ENCODE measurements at places on chromosomes 5 and 9.

DNA sequence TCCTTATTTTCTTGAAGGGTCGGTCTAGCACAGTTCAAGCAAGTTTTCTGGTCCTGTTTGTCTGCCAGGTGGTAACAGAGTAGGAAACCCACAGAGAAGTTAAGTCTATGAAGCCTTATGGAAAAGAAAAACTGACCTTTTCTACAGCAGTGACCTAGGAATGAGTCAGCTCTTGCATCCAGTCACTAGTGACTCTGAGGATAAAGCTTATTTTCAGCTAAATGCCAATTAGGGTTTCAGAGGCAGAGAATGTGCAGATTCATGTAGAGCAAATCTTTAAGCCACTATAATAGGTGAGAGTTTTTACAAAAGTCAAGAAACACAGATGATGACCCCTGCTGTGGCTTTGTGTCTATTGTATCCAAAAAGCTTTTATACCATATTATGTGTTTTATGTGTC lies 100.7 kb downstream of the CWC27 start:
- DNase-seq, result no peak

DNA sequence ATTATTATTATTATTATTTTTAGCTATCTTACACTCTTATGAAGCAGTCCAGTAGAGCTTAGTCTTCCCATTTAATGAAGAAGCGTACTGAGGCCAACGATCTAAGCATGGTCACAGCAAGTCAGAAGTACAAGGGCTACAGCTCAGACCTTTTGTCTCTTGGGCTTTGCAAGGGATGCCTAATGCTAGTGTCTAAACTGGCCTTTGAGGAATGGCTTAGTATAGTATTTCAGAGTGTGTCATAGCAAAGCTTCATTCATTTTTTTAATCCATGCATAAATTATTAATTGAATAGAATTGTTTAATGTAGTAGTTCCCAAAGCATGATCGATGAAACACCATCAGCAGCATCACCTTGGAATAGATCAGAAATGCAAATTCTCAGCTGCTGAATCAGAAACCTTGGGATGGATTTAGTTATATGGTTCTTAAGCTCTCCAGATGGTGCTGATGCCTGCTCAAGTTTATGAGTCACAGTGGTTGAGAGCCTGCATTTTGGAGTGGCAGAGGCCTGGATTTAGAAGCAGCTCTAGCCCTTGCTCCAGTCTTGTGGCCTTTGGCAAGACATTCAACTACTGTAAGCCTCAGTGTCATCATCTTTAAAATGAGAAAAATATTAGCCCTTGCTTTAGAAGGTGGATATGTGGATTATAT lies 6.1 kb downstream of the IL12B start:
- no peak for DNase-seq

DNA sequence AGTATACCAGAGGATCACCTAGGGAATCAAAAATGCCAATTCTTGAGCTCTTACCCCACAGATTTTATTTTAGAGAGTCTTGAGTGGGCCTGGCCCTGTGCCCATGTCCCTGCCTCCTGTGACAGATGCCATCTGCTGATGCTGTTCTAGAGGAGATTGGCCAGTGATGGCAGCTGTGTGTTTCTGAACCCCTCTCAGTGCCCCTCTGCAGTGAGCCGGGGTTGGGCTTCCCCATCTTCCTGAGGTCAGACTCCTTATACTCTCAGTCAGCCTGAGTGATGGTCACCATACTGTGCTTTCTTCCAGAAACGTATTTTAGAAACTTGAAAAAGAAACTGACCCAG lies 6.1 kb downstream of the PTCD2 start:
- no peak for DNase-seq

GRCh38 chr9:131833906-131834305 lies 94.0 kb upstream of the RAPGEF1 start:
- no peak for DNase-seq

DNA sequence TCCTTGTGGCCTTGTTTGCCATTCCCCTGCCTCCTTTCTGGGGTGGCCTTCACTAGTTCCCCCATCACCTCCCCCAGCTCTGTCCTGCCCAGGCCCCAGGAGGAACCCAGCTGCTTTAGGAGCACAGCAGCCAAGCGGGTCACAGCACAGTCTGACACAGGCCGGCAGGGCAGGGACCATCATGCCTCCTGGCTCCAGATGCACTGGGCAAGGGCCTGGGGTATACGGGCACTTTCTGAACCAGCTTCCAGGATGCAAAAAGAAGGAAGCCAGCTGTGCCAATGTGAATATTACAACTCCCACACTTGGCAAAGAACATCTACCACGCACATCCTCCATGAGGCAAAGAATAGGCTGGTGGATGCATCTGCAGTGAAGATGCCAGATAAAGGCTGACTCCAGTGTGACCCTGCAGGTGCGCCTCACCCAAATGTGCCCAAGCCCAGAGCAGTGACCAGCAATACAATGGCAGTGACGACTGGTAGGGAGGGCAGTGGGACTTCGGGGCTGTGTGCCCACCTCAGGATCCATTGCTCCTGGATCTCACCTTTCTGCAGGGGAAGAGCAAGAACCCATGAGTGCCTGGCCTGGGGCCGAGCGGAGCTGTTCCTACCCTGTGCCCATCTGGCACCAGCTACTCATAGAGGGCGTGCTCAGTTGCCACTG lies 6.3 kb upstream of the IL3 start:
- peak; percentile 11 for DNase-seq

DNA sequence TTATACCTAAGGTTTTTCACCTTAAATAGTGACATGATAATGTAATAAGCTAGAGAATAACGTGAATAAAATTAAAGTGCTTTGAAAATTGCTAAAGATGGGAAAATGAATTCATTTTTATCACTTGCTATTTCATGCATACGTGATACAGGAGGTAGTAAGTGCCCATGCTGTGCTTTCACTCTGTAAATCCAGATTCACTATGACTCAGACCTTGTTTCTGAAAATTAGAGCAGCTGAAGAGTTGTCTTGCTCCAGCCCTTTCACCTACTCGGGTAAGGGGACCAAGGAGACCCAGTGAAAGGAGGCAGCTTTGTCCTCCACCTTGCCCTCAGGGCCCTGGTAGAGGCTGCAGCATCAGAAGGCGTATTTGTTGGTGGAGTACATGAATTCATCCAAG lies 87.9 kb downstream of the ANKH start:
- DNase-seq, result no peak

DNA sequence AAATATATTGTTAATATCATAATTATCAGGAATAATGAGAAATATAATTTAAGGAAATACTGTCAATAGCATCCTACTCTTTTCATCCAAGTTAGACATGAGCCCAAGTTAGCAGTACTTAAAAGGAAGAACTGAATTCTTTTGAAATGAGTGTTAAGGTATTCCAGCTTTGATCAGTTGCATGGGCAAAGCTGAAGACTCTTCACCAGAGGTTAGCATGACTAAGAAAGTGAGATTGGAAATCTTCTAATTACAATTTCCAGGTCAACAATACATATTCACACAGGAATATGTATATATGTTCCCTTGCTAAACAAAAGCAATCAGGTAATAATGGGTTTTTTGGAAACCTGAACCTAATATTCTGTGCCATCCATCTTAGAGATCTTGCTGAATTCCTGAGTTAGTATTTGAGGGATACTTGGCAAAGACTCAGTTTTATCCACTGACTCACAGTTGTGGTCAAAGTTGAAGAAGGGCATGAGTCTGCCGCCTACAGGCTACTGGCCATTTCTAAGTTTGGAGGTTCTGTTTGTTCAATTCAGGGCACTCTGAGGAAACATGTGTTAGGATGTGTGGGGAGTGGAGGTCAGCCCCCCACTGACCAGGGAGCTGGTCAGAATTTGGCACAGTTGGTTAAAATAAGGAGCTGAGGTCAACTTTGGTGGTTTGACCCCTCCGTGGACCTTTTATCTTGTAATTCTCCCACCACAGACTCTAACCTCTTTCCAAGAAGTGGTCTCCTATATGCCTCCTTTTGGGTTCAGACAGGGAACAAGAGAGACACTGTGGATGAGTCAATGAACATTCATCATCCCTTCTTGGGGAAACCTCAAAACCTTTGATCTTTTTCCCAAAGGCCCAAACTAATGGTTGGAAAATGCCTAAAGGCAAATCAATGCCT lies 118.3 kb downstream of the PIK3R1 start:
- DNase-seq, result no peak

DNA sequence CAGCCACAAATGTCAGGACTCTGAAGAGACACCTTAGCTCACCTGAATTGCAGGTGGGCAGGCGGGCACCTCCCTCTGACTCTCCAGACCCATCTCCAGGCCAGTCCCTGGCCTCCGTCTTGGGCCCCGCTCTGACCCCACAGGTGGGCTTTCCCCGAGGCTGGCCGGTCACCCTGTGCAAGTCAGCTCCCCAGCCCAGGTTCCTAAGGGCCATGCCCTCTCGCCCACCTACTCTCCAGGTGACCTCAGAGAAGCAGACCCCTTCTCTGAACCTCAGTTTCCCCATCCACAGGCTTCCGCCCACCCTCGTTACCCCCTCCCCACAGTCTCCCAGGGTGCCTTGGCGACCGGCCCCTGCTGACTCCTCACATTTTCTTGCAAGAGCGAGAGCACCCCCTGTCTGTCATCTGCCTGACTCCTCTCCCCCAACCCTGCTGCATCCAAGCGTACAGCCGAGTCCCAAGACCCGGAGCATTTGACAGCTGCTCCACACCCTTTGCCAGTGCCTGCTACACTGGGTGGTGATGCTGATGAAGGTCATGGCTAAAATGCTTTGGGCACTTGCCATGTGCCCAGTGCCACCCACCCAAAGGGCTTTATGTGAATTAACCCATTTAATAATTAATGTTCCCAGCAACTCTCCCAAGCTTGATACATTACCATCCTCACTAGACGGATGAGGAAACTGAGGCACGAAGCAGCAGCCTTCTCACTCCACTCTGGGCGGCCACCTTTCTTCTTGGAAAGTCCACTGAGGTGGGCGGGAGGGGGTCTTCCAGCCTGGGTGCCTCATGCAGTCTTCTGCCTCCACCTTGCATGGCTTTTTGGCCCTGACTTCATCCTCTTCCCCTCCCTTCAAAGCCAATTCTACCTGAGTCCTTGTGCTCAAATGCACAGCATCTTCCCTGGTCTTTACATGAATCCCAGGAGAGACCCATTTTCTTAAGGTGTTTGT lies 51.1 kb upstream of the ORM1 start:
- no peak for DNase-seq

DNA sequence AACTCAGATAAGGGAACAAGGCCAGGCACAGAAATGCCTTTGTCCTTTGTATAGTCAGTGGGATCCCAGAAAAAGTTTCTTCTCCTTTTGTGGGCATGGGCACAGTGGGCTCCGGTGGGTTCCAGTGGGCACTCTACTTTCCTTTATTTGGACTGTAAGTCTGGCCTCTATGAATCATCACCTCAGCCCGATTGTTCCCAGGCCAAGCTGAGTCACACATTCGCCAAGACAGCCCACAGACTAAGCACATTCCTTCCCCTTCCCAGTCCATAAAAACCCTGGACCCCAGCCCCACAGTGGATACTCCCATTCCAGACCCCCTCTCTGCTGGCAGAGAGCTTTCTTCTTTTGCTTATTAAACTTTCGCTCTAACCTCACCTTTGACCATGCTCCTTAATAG lies 165.0 kb downstream of the FBXL17 start:
- no peak for DNase-seq

DNA sequence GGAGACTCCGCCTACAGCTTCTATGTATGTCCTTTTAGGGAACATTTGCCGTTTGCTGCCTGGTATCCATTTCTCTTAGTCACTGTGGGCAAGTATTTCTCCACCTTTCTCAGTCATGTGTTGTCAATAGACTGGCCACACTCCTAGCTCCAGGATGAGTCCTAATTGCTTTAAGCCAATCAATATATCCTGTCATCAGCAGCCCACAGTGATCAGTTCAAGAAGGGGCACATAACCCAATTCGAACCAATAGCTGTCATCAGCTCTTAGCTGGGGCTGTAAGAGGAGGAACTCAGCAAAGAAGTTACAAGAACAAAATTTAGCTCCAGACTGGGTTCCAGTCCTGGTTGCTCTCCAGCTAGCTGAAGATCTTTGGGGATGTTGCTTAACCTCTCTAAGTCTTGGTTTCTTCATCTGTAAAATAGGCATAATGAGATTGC lies 70.7 kb upstream of the MAN2A1 start:
- DNase-seq, result no peak

GRCh38 chr5:139650031-139650688 lies 2.0 kb downstream of the CXXC5 start:
- DNase-seq, result peak; percentile 43

DNA sequence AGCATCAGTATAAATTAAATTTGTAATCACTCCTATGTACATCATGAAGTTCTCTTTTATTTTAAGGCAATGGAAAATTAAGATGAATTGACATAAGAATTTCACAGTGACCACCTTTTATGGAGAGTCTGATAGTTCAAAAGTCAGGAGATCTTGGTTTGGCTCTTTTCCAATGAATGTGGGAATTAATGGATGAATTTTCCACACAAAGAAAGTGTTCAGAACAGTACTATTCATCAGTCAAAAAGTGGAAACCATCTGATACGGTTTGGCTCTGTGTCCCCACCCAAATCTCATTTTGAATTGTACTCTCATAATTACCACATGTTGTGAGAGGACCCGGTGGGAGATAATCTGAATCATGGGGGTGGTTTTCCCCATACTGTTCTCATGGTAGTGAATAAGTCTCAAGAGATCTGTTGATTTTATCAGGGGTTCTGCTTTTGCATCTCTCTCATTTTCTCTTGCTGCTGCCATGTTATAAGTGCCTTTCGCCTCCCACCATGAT lies 24.5 kb downstream of the CCDC125 start:
- no peak for DNase-seq

GRCh38 chr5:173180331-173180730 lies 36.0 kb downstream of the BNIP1 start:
- no peak for DNase-seq

DNA sequence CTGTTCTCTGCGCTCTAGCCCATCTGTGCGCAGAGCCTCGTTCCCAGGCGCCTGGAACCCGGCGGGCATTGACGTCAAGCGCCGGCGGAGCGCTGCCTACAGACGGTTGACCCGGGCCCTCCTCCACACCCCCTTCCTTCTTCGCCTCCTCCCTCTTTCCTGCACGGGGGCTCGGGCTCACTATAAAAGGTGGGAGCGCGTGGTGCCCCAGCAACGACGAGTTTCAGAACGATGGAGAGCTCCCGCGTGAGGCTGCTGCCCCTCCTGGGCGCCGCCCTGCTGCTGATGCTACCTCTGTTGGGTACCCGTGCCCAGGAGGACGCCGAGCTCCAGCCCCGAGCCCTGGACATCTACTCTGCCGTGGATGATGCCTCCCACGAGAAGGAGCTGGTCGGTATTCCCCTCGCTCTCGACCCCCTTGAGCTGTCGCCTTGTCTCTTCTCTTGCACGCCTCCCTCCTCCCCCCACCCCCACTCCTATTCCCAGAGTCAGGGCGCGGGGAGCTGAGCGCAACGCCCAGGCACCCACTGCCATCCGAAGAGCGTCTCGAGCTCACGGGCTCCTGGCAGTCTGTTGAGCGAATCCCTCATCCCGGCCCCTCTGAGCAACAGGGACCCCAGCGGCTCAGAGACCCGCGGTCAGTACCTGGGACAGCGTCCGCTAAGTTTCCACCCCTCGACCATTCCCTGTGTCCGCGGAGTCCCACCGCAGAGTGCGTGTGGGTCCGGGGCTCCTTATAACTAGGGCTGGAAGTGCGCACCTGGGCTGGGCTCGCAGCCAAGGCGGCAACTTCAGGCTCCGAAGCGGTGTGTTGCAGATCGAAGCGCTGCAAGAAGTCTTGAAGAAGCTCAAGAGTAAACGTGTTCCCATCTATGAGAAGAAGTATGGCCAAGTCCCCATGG lies at the start of gene CARTPT:
Gene CARTPT, plus strand, starts transcription at position 213 of the 902 bp plus-strand sequence. Its CDS starts 19 bp downstream, at position 232.
- DNase-seq, result no peak

GRCh38 chr5:19918780-19919179 lies 69.2 kb downstream of the CDH18 start:
- no peak for DNase-seq
